ENCODE measurements at places on chromosomes 5 and 9.

DNA sequence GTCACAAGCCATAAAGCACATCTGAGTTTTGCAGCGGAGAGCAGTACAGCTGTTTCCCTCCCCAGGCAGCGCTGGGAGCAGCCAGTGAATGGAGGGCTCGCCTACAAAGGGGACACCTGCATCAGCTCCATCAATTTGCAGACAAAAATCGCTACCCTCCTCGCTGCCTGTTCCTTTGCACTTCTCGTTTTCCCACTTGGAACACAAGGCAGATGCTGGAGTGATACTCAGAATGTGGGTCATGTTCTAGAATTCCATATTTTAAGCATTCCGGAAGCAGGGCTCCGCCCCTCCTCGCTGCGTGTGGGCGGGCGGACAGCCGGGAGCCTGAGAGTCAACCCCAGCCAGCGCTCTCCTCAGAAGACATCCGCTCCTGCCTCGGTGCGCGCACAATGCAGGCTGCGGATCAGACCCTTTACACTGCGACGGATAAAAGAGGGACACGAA lies 92.1 kb downstream of the LMNB1 start:
- peak; percentile 46 for DNase-seq

DNA sequence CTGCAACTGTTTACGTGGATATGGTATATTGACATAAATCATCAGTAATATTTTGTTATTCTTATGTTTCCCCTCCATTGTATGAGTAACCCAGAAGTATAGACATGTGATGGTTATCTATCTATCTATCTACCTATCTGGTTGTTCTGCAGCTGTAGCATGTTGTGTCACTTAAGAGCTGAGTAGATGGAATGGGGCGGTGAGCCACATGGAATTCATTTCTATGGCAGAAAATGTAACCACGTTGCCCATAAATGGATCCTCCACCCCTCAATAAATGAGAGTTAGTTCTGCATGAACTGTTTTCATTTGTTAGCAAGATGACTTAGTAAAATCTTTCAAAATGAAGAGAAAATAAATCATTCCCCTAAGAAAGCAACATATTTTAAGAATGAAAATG lies 553.2 kb downstream of the MAT2B start:
- no peak for DNase-seq

DNA sequence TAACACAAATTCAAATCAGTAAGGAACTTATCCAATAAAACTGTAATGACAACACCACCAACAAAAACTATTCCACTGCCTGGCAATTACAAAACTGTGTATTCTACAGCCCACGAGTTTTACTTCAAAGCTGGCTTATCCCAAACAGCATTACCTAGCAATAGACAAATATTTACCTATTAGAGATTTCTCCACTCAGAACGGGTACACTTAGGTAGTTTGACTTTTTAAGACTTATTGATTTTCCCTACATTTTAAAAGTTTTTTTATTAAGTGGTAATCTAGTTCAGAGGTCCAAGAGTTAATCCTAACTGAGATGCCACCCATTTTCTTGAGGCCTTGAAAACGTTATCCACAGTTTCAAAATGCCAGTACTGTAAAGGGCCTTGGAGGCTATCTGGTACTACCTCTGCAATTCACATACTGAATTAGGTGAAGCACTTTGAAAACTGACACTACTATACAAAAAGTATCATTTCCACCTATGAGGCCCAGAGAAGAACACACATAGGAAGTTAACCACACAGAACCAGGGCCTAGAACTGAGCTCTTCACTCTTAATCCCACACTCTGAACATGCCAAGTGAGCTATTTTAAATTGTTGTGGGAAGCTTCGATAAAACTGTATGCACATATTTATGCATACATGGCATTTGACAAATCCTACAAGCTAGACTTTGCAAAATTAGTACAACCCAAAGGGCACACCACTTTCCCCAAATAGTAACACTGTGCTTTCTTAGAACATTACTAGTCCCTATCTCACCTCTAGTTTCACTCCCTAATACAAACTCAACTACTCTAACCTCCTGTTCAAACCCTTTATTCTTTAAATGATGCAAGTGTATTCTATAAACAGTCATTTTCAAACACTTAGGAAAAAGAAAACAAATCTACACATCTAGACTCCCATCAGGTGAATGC lies 2.1 kb downstream of the NADK2 start:
- no peak for DNase-seq

DNA sequence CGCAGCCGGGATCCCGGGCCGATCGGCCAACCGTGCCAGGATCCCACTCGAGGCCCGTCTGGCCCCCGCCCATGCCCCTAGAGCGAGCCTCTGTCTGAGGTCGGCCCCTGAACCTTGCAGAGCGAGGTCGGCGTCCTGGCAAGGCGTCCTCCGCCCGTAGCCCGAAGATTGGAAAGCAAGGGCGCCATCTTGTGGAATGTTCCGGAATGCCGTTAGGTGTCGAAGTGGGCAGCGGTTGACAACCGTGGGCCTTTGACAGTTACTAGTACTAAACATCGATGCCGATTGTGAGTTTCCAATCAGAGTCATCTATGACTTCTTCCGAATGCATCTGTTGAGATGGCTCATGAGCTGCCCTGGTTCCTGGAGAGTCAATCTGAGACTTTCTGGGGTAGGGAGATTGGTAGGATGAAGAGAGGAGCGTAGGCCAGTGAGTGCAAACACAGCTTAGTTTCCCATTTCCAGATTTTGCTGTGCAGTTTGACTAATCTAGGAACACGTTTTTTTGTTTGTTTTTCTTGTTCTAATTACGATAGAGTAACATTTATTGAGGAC lies 923 bp upstream of the PLK2 start:
- peak; percentile 93 for DNase-seq

DNA sequence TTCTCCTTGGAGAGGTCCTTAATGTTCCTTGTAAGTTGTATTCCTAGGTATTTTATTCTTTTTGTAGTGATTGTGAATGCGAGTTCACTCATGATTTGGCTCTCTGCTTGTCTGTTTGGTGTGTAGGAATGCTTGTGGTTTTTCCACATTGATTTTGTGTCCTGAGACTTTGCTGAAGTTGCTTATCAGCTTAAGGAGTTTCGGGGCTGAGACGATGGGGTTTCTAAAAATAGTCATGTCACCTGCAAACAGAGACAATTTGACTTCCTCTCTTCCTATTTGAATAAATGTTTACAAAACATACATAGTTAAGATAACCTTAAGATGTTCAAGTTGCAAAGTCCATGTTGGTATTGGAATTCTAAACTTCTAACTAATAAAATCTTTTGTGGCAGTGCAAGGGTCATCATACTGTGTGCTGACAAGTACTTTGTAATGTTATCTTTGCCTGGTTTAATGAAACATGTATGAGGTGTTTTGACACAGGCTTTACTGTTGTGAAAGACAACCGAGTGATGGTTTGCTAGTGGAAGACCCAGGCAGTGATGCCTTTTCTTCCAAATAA lies 286.2 kb downstream of the MRPS30 start:
- DNase-seq, result no peak

- DNase-seq, result no peak
Observed at GRCh38 chr5:91110686-91111085, 272.4 kb downstream of the ARRDC3 start.

GRCh38 chr9:16579872-16580432 lies 290.5 kb downstream of the BNC2 start:
- DNase-seq, result no peak

GRCh38 chr5:54754420-54754819 lies 231.0 kb downstream of the ESM1 start:
- DNase-seq, result no peak

DNA sequence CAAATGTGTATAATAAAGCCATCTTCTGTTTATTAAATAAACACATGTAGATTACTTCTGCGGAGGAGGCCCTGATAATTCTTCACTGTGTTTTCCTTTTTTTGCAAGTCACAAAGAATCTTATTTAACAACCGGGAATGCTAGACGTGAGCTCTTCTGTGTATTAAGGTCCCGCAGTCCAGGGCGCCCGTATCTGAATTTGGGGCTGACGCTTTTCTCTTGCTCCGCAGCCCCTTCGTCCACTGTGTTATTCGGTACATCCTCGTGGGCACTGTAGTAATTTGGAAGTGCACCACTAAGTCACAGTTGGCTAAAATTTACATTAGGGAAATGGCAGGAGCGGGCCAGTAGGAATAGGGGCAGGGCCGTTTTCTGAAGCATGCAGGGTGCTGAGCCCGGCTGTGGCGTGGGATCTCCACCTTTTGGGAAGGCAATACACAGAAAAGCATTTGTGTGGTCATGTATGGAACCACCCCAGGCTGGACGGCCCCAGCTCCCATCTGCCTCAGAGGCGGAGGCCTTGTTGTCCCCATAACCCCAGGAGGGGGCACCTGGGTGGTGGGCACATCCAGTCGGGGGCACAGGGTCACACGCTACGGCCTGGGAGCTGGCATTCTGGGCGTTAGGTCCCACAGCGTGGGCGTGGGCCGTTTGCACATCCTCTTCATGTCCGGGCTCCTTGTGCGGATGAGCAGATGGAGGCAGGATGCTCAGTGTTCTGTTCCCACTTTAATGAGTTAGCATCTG lies 258.7 kb upstream of the IRX4 start:
- DNase-seq, result no peak

GRCh38 chr5:79536193-79536906 lies 22.4 kb upstream of the HOMER1 start:
- no peak for DNase-seq

GRCh38 chr5:61303346-61303745 lies 28.7 kb upstream of the ZSWIM6 start:
- DNase-seq, result no peak
